Activated CD8-positive, alpha-beta memory T cell treated with anti-CD3 and anti-CD28 coated beads, Interleukin-2, amount 50 U/mL, for 48 hours (primary cell): ENCODE measurements at places on chromosomes 6 and 20.

- no peak for DNase-seq
These were observed 853.6 kb downstream of the C6orf118 start for GRCh38 chr6:164455835-164456234.

GRCh38 chr20:34112600-34113101 lies 608 bp upstream of the EIF2S2 start:
- no peak for DNase-seq

DNA sequence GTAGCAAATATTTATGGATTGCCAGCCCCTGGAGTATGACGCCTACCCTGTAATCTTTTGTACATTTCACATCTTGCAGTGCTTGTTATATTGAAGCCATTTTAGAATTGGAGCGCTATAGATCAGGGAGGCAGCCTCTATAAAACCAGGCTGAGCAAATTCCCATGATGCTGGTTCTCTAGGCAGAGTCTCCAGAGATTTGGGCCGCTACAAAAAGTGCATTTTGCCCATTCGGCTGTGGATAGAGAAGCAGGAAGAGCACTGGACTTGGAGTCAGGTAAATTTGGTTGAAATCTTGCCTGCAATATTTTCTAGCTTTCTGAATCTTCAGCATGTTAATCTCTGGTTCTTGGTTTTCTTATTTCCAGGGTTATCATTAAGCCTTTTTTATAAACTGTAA lies 2.0 kb downstream of the YWHAB start:
- DNase-seq, result no peak

- peak; percentile 57 for DNase-seq
These were observed 381 bp upstream of the PEX7 start for GRCh38 chr6:136822046-136822375.

DNA sequence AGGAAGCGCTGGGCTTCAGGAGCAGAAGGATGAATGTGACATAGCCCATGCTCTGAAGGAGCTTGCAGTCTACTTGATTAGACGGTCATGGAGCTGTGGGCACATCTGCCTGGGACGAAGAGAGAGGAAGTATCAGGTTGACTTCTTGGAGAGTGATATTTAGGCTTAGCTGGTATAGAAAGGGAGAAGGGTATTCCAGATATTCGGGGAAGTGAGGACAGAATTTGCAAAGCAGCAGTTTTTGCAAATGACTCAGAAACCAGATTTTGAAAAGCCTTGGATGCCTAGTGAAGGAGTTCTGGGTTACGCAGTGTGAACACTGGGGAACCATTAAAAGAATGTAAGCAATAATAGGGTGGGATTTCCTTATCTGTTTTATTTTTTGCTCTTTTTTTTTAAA lies 60.7 kb downstream of the EYA4 start:
- no peak for DNase-seq

DNA sequence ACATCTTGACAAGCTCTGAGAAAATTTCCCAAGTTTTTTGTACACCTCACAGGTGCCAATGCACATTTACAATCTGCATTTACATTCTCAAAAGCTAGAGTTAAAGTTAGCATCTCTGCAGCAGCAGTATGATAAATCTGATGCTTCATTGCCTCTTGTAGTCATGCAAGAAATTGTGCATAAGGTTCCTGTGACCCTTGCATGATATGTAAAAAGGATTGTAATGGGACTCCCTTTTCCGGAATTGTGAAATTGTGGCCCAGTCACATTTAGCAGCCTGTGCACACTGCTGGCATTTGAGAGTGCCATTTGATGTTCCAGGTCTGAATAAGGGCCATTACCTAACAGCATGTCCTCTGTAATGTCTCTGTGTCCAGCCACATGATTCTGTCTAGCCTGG lies 24.1 kb downstream of the HLA-DRB1 start:
- DNase-seq, result no peak

DNA sequence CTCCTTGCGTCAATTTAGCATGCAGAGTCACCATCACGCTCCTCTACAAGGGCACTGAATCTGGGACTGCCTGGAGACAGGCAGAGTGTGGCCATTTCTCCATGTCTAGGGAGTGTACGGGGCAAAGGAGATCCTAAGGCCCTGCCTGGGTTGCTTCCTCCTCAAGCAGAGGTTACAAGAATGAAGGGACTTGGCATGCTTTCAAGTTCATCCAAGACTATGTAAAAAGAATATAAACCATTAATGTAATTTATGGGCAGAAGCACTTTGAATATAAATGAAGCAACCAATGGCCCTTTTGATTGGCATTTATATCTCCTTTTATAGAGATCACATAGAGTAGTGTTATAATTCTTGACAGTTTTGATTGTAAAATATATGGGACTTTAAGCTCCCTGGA lies 137.5 kb downstream of the BTBD3 start:
- no peak for DNase-seq

GRCh38 chr6:149354009-149354408 lies 36.5 kb downstream of the TAB2 start:
- no peak for DNase-seq

- DNase-seq, result peak; percentile 83
These were observed 1.1 kb downstream of the AMD1 start for GRCh38 chr6:110875548-110876169.

DNA sequence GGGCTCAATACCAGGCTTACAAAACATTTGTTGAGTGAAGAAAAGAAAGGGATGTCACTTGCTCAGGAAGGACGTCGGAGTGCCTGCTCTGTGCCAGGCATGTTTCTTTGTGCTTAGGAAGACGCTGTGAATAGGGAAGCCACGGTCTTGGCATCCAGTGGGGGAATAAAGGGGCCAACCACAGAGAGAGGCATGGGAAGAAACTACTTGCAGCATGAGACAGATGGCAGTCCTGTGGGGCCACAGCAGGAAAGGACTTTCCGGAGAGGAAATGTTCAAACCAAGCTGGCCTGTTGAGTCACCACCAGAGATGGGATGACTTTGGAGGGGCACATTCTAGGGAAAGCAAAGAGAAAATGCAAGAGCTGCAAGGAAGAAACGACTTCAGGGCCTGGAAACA lies 173.2 kb downstream of the CDH26 start:
- no peak for DNase-seq

DNA sequence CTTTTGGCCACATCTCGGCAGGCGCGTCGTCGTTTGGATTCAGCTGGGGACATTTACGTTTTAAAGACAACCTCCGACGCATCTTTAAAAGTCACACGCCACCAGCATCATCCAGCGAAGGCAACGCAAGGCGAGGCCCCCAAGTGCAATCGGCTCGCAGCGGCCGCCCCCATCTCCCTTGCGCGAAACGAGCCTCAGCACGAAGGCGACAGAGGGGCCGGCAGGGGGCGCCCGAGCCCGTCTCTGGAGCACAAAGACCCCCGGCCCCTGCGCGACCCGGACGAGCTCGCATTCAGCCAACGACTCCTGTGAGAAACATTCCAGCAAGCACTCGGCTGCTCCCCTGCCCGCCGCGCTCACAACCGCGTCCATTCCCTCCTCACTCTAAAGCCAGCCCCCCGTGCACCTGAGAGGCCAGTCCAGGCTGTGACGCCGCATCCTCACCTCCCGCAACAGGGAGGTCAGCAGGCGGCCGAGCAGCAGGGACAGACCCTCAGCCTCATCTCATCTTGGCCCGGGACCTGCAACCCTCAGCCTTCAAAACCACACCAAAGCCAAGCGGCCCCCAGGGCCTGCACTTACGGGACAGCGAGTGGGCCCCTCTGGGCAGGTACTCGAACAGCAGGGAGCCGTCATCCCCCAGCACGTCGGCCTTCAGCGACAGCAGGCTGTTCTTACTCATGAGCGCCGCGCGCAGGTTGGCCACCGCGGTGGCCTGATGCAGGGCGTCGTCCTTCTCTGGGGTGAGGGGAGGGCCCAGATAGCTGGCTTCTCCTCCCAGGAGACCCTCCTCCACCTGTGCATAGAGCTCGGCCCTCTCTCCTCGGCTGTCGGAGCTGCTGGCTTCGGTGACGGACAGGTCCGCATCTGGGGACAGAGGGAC lies 35.8 kb downstream of the SLC2A4RG start:
- DNase-seq, result peak; percentile 82
